Activated CD4-positive, alpha-beta T cell treated with anti-CD3 and anti-CD28 coated beads, Interleukin-2, amount 50 U/mL, for 24 hours (primary cell): ENCODE measurements at places on chromosomes 2 and 18.

DNA sequence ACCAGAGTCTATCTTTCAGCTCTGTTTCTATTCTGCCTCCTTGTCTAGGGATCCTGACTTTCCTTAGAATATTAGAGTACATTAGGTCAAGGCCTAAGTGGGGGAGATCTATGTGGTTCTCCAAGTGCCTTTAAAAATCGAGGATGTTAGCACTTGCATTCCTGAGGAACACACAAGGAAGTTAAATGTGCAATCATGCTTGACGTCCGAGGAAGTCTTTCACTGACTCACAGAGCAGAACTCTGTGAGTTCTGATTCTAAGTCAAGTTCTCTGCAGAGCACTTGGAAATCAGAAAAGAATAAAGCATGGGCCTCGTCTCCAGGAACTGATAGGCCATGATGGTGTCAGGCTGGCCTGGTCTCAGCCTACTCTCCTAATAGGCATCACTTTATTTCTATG lies 17.2 kb downstream of the FHOD3 start:
- no peak for DNase-seq

GRCh38 chr2:218622606-218623365 lies 15.1 kb downstream of the PLCD4 start:
- DNase-seq = no peak

DNA sequence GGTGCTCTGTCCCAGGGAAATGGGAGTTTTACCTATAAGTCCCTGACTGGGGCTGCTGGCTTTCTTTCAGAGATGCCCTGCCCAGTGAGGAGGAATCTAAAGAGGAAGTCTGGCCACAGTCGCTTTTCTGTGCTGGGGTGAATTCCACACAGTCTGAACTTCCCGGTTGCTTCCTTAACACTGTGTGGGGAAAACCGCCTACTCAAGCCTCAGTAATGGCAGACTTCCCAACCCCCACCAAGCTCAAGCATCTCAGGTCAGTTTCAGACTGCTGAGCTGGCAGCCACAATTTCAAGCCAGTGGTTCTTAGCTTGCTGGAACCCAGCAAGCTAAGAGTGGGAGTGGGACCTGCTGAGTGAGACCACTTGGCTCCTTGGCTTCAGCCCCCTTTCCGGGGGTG lies 54.9 kb downstream of the NUP35 start:
- no peak for DNase-seq

DNA sequence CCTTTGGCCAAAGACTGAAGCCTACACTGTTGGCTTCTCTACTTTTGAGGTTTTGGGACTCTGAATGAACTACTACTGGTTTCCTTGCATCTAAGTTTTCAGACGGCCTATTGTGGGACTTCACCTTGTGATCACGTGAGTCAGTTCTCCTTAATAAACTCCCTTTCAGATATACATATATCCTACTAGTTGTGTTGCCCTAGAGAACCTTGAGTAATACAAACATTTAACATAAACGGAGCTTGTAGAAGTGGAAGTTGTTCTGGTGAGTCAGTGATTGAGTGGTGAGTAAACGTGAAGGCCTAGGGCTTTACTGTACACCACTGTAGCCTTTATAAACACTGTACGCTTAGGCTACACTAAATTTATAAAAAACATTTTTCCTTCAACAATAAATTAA lies 107.2 kb upstream of the CDH2 start:
- no peak for DNase-seq

GRCh38 chr2:103860016-103860415 lies 993.9 kb upstream of the POU3F3 start:
- DNase-seq = no peak

DNA sequence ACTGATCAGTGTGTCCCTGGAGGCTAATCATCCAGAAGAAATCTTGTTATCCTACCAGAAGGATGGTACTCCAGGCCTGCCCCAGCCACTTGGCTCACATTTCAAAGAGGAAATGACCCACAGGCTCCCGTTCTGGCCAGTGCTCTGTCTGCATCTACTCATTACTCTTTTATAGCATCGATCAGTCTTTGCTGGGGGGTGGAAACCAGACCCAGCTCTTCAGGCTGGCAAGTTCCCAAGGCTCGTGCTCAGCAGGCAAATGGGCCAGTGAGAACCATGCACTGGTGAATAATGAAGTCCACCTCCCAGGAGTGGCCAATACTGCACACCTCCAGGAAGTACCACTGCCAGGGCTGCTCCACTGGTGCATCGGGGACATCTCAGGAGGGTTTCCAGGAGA lies 38.8 kb downstream of the DNER start:
- DNase-seq = no peak

DNA sequence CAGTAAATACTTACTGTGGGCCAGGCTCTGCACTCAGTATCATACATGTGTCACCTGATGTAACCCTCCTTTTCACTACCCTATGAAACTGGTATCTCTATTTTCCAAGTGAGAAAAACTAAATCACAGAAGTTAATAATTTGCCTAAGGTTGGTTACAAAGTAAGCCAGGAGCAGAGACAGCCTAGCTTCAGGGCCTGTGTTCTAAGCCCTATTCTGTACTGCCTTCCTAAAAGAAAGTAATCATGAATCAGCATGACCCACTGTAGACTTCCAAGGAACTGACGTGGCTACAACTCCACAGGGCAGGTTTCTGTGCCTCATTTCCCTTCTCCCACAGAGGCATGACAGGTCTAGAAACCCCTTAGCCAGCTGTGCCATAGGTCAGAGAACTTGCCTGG lies 14.3 kb downstream of the ZNF142 start:
- no peak for DNase-seq

- DNase-seq = no peak
Measured at GRCh38 chr18:25298853-25299274, 53.1 kb downstream of the ZNF521 start.

DNA sequence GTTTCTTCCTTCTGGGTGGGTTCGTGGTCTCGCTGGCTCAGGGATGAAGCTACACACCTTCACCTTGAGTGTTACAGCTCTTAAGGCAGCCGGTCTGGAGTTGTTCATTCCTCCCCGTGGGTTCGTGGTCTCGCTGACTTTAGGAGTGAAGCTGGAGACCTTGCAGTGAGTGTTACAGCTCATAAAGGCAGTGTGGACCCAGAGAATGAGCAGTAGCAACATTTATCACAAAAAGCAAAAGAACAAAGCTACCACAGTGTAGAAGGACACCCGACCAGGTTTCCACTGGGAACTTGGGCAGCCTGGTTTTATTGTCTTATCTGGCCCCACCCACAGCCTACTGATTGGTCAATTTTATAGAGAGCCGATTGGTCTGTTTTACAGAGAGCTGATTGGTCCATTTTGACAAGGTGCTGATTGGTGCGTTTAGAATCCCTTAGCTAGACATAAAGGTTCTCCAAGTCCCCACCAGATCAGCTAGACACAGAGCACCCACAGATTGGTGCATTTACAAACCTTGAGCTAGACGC lies 20.1 kb upstream of the ROCK1 start:
- DNase-seq = no peak

GRCh38 chr18:8247700-8248099 lies 361.5 kb upstream of the RAB12 start:
- DNase-seq = no peak

- DNase-seq = no peak
Measured at GRCh38 chr2:53353135-53354114, 414.2 kb upstream of the CHAC2 start.

GRCh38 chr18:55337908-55338521 lies 250.0 kb downstream of the TCF4 start:
- DNase-seq = no peak

GRCh38 chr2:120738786-120739437 lies 3.2 kb downstream of the GLI2 start:
- DNase-seq = no peak

DNA sequence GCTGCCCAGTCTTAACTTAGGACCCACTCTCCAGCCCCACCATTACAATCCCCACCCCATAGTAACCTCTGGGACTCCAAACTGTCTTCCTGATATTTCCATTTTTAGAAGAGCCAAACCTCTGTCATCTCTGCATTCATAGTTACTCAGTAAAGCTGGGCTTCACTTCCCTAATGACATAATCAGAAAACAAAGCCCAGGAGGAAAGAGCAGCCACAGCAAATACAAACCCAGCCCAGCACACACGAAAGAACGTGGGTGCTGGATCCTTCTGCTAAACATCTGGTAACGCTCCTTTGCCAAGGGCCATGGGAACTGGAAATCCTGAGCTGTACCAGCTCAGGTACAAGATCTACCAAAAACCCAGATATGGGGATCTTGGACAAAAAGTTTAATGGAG lies 36.8 kb upstream of the RIOK3 start:
- no peak for DNase-seq

- DNase-seq = no peak
Measured at GRCh38 chr2:224360801-224361251, 41.1 kb downstream of the FAM124B start.

DNA sequence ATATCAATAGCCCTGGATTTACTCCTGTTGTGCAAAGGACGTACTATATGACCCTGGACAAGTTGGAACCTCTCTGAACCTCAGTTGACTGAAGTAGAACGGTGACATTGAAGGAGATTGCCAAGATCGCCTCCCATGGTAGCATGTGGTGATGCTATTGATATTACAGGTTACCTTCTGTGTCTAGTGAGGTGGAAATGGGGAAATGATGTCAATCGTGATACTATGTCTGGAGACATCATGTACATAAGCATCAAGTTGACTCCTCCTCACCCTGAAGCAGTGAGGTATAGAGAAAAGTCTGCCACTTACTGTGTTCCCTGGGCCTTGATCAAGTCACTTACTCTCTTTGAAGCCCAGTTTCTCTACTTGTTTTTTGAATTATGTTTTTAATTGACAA lies 93.9 kb downstream of the KLF7 start:
- no peak for DNase-seq

- DNase-seq = no peak
Measured at GRCh38 chr2:102942107-102942506, 180.3 kb downstream of the TMEM182 start.

GRCh38 chr18:51076503-51076902 lies 46.5 kb downstream of the SMAD4 start:
- DNase-seq = no peak

GRCh38 chr18:10057401-10057893 lies 143.6 kb downstream of the VAPA start:
- DNase-seq = no peak

DNA sequence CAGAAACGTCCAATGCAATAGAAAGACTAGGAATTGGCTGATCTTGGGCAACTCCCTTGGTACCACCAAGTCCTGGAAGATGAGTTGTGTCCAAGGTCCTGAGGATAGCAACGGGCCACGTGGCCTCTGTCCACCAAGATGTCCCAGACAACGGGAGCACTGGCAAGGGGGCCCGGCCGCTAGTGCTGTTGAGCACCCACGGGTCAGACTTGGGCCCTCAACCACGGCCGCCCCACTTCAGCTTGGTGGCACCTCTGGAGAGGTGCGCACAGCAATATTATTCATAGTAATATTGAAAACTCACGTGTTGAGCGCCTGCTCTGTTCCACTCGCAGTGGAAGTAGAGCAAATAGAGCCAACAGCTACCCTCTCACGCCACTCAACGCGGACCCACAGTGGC lies 19.0 kb downstream of the PASK start:
- DNase-seq = no peak

- no peak for DNase-seq
Measured at GRCh38 chr2:175929850-175930249, 72.2 kb downstream of the LNPK start.

DNA sequence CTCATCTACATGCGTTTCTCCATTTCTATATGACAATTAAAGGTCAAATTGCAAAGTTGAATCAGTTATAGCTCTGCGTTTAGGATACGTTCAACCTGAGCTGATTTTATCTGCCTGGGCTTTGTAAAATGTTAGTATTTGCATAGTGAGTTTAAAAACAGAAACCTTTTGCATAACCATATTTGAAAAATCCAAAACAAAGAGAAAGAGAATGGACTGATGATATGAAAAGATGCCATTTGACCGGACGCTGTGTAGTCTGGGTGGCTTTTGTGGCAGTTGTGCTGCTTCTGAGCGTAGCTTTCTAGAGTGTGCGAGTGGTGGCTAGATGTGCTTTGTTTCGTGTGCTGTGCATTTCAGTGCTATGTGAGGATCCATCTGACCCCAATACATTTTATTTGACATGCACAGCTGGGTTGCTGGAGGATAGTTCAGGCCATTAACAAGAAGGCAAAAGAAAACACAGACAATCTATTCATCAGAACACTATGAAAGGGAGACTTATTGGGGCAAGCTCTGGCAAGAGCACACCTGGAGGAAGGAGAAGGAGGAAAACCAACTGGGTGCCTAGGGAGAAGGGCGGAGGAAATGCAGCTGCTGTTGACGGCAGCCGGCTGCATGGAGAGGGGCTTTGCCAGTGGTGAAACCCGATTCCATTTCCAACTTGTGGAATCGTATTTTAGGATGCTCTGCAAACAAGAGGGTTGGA lies 126.8 kb downstream of the ACOXL start:
- no peak for DNase-seq

GRCh38 chr2:81650048-81650971 lies 1345.8 kb upstream of the LRRTM1 start:
- no peak for DNase-seq

DNA sequence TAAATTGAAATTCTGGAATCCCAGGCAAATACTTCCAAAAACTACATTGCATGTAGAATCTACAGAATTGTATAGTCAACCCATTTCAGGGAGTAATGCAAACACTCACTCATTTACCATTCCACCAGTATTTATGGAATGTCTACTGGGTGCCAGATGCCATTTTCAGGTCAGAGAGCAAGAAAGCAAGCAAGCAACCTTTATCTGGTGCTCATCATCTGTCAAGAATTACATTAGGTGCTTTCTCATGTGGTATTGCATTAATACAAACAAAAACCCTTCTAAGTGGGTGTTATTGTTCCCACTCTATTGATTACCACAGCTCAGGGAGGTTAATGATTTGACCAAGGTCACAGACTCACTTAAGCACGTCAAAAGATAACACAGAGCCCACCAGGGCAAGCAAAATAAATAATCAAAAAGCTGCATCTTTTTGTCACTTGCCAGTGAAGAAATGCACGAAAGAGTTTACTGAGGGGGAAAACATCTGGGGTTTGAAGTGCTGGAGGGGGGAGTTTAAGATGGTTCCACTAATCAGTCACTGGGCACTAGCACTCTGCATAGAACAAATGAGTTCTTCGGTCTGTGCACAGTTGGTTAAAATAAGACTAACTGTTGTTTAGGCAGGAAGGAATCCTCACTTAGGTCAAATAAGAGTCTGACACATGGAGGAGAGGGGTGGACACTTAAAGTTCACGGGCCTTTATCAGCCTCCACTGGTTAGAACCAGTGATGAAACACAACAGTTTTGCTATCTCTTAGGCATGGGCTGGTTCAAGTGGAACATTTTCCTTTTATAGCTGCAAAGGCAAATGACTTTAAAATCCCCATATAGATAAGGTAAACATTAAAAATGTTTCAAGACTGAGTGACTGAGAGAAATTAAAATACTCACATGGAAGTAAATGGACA lies 208.8 kb downstream of the CDH2 start:
- no peak for DNase-seq

- no peak for DNase-seq
Measured at GRCh38 chr18:80034852-80035406, 695 bp downstream of the RBFA start.

GRCh38 chr2:105236060-105236424 lies 5.5 kb upstream of the GPR45 start:
- DNase-seq = no peak

- no peak for DNase-seq
Measured at GRCh38 chr2:149860276-149860921, 272.8 kb upstream of the MMADHC start.
